C1 segment of cervical spinal cord (tissue), 14 donors: ENCODE measurements at places on chromosomes 13 and 19.
A peak's percentile ranks its signal among the peaks of the same experiment; 100 is the strongest.

DNA sequence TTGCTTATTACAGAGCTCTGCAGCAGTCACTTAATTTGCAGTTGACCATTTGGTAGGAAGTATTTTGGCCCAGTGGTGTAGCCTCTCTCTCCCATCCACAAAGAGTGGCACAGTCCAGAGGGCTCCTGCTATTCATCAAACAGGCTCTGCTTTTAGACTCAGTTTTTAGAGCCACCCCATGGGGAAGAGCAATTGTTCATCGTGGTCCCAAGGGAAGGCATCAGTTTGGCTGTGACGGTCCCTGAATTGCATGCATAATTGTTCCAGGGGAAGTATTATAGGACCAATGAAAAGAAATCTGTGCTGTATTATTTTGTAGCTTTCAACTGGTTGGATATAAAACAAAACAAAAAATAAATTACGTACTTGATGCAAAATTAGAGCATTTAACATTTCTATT lies 799.0 kb downstream of the DACH1 start:
- no peak for DNase-seq

DNA sequence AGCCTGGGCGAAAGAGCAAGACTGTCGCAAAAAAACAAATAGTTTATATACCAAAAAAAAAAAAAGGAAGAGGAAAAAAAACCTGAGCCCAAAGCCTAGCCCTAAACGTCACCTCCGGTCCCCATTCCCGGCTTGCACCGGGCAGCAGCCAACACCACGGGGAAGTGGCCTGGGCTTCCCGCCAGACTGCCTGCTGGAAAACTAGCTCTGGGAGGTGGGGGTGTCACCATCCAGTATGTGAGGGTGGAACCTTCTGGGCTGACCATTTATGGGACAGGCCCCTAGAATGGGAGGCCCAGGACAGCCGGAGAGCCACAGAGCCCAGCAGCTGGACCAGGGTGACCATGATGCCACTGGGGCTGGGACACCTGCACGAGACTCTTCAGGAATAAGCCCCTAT lies 37.3 kb downstream of the IL12RB1 start:
- peak; percentile 32 for DNase-seq

GRCh38 chr13:50691176-50691680 lies 152.3 kb downstream of the DLEU7 start:
- DNase-seq, result no peak

GRCh38 chr13:107069108-107069776 lies 501.3 kb upstream of the ARGLU1 start:
- no peak for DNase-seq

- DNase-seq, result no peak
Measured at GRCh38 chr19:44430956-44431355, 17.3 kb downstream of the ZNF229 start.

GRCh38 chr19:38993271-38993670 lies 17.7 kb upstream of the FBXO17 start:
- DNase-seq, result no peak

DNA sequence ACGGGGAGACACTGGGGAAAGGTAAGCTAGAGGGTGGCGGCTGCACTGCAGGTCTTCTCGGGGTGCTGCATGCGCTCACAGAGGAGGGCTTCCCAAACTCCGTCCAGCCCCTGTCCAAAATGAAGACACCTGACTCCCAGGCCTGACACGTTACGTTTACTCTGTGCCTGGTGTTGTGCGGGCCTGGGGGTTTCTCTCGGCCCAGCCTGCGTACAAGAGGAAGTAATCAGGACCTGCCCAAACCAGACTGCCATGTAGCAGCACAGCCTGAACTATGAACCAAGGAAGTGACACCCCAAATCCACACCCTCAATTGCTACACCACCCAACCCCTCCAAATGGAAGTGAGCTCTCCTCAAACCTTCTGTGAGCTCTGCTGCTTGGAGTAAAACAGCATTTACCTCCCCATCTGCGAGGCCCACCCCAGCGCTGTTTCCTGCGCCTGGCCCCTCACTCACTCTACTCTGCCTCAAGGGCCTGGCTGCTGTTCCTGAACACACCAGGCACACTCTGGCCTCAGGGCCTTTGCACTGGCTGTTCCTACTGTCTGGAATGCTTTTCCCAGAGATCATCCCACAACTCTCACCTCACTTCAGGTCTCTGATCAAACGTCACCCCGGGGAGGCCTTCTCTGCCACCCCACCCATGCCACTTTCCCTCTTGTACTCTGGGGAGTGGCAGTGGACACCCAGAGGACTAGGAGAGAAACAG lies 3.0 kb downstream of the HSPBP1 start:
- DNase-seq, result no peak

DNA sequence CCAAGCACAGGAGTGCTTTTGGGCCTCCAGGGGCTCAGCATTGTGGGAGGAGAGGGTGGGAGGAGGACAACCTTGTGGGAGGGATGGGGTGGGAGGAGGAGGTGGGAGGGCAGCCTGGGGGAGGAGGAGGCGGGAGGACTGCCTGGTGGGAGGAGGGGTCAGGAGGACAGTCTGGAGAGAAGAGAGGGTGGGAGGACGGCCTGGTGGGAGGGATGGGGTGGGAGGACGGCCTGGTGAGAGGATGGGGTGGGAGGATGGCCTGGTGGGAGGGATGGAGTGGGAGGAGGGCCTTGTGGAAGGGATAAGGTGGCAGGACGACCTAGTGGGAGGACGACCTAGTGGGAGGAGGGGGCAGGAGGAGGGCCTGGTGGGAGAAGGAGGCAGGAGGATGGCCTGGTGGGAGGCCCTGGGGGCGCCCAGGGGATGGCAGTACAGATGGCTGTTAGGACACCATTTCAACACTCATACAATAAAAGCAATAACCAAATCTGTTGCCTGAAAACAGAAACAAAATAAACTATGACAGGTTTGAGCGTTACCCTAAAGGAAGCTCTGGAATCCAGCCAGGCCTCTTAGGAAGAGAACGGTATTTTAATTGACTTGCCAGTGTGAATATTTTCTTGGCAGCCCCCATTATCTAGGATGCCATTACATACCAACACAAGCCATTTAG lies 63.7 kb downstream of the CRYL1 start:
- no peak for DNase-seq

DNA sequence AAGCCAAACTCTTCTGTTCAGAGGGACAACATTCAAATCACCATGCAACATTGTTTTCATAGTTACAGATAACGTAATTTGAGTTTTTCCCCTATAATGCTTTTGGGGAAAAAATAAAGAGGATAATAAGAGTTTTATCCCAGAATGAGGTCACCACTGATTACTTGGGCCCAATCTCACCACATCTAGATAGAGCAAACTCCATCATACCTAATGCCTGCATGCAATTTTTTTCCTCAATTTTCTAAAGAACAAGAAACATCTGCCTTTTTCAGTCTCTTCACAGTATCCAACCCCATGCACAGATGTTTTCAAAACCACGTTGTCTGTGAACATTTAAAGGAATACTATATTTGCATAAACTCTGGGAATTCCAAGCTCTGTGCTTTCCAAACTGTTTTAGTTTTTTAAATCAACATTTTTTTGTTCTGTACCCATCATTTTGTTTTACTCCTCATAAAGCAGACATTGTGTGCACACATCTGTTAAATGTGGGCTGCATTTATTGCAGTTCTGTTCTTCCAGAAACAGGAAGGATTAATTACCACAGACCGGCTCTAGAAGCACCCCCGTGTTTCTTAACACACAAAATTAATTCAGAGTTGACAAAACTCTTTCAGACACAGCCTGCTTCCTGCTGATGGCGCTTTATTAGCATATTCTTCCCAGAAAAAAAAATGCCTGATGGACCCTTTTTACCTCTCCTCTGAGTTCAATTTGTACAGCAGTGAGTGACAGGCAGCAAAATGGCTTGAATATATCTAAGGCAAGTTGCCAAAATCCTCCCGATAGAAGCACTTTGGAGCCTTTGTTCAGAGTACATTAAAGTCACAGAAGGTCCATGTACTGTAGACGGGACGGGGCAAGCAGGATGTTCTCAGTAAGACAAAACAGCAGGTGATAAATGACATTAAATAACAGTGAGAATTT lies 1171.9 kb downstream of the EFNB2 start:
- no peak for DNase-seq
